Smooth muscle cell of trachea (primary cell): ENCODE measurements at places on chromosomes 2 and 18. TPM values are rescaled to one million over a fixed set of nuclear protein-coding genes. Genes with fewer than 3 reads are reported as not detected.

Gene CD8A
- not detected in 2 replicates for total RNA-seq

Gene GLI2
- total RNA-seq: 3.2 and 13.1 TPM in 2 replicates

Gene DCDC2C
- not detected in 2 replicates for total RNA-seq

Gene GKN1
- not detected in 2 replicates for total RNA-seq

Gene DPP10
- not detected in 2 replicates for total RNA-seq

Gene C2orf80
- not detected in 2 replicates for total RNA-seq

Gene KLHL30
- 0.29 and 0.66 TPM in 2 replicates for total RNA-seq

Gene CNDP1
- total RNA-seq: not detected in 2 replicates

Gene CDK15
- 6.7 and 16.0 TPM in 2 replicates for total RNA-seq

Gene MPP4
- 0.73 and 0.99 TPM in 2 replicates for total RNA-seq

Gene POTEI
- total RNA-seq: under 0.01 TPM in 1 of 2 replicates, not detected in the other

Gene ST6GAL2
- under 0.01 TPM in 2 replicates for total RNA-seq

Gene FSHR
- total RNA-seq: not detected in 2 replicates
